ENCODE measurements at places on chromosomes 3 and 15.
A peak's percentile ranks its signal among the peaks of the same experiment; 100 is the strongest.

GRCh38 chr3:194075802-194076460 is 60.0 kb upstream of the HES1 start:
- no peak for DNase-seq

GRCh38 chr3:64888840-64889392 is 201.1 kb upstream of the ADAMTS9 start:
- DNase-seq: no peak

- no peak for DNase-seq
Measured at GRCh38 chr15:51752888-51753287, 1.5 kb downstream of the TMOD2 start.

DNA sequence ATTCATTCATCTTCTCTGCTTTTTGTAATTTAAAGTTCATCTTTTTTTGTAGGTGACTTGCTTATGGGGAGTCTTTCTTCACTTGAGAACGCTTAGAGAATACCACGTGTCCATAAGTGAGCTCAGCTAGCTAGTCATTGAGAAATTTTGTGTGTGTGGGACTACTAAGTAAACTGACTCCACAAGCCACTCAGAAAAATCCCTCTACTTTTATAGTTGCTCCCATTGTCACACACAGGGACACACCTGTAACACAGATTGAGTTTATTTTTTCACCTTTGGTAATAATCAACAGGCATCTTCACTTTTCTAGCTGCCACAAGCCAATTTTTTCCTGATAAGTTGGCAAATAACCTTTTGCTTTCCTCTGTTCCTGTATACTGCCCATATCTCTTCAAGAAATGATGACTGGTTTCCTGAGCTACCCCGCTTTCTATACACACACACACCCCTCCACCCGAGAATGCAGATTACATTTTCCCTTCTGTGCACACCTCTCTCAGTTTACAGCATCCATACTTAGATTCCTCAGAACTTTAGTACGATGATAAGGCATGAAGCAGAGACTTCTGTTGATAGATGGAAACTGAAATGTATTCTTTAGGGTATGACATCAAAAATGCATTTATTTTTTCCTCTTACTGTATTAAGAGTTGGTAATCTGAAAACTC is 4.6 kb downstream of the TSC22D2 start:
- DNase-seq: no peak

- DNase-seq: no peak
Measured at GRCh38 chr3:66140106-66140505, 80.7 kb upstream of the SLC25A26 start.

- no peak for DNase-seq
Measured at GRCh38 chr3:66165660-66166059, 55.1 kb upstream of the SLC25A26 start.

- DNase-seq: peak; percentile 46
Measured at GRCh38 chr3:3848923-3849275, 49.7 kb downstream of the LRRN1 start.
